Neuronal stem cell (in vitro differentiated cells): ENCODE measurements at places on chromosomes 13 and 19.

- no peak for DNase-seq
Measured at GRCh38 chr13:91362908-91363307, 15.4 kb downstream of the MIR17HG start.

GRCh38 chr19:38697641-38698071 is 46.6 kb downstream of the CAPN12 start:
- DNase-seq, result no peak

- no peak for DNase-seq
Measured at GRCh38 chr19:35736913-35737886, 5.1 kb downstream of the IGFLR1 start.

GRCh38 chr19:57338877-57339276 is 12.2 kb upstream of the ZNF304 start:
- DNase-seq, result no peak

- no peak for DNase-seq
Measured at GRCh38 chr19:9941671-9942070, 5.4 kb upstream of the OLFM2 start.

- DNase-seq, result no peak
Measured at GRCh38 chr13:43196086-43196621, 172.8 kb downstream of the DNAJC15 start.

DNA sequence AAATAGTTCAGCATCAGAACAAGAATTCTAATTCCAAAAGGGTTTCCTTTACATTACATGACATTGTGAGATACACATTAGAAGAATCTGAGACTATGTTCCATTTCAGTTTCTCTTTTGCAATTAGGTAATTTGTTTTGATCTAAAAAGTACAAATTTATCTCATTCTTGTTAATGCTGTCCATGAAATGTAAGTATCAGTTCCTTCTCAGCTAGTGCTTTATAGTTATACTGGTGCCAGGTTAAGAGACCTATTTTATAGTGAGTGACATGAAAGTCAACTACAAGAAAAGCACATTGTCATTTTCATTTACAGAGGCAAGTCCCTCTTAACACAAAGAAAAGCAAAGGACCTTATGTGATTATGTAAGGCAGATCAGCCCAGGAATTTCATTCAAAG is 43.9 kb downstream of the RCBTB2 start:
- no peak for DNase-seq

DNA sequence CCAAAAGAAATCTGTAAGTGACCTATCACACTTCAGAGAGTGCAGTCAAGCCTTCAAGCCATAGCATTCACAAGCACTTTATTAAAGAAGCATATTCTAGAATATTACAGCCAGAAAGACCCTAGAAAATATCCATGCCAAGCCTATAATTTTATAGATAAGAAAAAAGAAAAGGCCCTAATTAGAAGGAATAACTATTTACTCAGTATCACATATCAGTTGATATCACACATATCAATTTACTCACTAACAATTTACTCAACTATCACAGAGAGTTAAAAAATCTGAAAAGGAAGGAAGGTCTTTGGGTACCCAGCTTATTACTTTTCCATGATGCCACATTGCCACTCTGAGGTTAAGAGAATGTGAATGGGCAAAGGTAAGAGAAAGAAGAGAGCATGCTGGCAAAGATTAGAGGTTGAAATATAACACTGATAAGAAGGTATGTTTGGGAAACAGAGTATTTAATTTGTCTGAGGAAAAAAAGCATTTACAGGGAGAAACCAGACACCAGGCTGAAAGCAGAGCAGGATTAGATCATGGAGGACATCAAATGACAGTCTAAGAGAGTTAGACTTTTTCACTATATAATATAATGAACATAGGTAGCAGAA is 186.2 kb downstream of the VWA8 start:
- DNase-seq, result no peak

GRCh38 chr19:3668331-3669081 is 31.8 kb downstream of the PIP5K1C start:
- no peak for DNase-seq

GRCh38 chr13:113886561-113887112 is 22.8 kb upstream of the GAS6 start:
- no peak for DNase-seq

GRCh38 chr13:112696869-112697465 is 7.1 kb downstream of the ATP11A start:
- DNase-seq, result no peak

- DNase-seq, result no peak
Measured at GRCh38 chr19:17021793-17022590, 4.6 kb downstream of the CPAMD8 start.

DNA sequence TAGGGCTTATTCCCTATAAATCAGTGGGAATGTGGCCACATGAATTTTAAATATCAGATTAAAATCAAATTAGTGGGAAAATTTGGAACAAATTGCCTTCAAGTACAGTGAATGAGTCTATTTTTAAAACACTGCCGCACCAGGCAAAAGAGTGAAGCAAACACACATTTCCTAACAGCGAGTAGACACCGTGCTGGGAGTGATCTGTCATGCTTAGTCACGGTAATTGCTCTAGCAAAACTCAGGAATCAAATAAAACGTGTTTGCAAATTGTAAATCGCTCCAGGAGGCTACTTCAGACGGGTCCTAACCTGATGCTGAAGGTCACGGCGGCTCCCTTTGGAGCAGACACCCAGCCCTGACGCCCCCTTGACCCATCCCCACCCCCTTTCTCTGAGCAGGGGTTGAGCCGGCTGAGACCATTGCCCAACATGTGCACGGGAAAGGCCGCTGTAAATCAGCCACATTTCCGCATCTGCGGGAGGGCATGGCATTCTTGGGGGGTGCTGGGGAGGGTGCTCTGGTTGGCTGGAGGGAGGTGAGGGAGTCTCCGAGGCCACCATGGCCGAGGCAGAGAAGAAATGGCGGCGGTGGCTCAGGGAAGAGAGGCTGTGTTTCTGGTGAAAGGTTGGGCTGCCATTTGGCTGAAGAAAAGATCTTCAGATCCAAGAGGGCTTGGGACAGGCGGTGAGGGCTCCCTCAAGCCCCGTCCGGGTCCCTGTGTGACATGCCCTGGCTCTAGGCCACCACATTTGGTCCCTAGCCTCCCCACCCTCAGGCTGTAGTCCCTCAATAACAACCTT is 8.9 kb downstream of the CEBPA start:
- DNase-seq, result no peak

GRCh38 chr19:38569368-38569983 is 48.3 kb downstream of the MAP4K1 start:
- no peak for DNase-seq

GRCh38 chr13:98507282-98507797 is 69.6 kb downstream of the STK24 start:
- DNase-seq, result no peak

GRCh38 chr13:43489233-43489632 is 297.5 kb downstream of the ENOX1 start:
- DNase-seq, result no peak

DNA sequence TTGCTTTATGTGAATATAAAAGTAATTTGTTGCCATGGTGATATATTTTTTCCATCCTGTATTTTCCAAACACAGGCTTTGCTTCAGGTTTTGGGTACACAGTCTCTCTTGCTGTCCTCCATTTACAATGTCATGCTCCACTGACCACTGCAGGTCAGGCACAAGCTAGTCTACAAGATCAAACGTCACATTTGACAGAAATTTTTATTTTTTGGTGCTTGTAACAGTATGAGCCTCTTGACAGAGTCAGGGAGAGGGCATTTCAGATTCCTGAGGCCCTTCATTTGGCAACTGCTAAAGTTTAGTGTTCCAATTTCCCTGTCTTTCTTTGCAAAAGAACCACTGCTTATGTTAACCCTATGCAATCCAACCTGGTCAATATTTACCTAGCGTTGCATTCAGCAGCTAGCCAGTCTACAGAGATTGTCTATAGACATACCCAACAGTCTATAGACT is 175.0 kb downstream of the RFC3 start:
- no peak for DNase-seq

DNA sequence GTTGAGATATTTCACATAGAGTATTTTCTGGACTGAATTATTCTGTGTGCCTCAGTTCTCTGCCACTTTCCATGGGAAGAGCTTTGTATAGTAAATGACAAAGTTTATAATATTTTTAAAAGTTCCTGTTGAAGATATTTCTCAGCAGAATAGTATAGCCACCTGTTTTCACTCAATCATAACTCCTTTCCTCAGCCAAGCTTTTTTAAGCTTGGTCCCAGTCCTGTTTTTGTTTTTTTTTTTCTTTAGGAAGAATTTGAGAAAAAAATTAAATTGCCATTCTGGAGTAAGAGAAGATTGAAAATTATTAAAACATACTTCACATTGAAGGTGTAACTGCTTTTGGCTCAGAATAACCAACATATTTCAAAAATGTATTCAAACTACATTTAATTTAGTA is 55.5 kb downstream of the ENOX1 start:
- no peak for DNase-seq

GRCh38 chr19:14118165-14119051 is 846 bp upstream of the PRKACA start:
- DNase-seq, result peak; percentile 81

GRCh38 chr19:7505682-7506384 is 10.1 kb upstream of the ZNF358 start:
- DNase-seq, result no peak

DNA sequence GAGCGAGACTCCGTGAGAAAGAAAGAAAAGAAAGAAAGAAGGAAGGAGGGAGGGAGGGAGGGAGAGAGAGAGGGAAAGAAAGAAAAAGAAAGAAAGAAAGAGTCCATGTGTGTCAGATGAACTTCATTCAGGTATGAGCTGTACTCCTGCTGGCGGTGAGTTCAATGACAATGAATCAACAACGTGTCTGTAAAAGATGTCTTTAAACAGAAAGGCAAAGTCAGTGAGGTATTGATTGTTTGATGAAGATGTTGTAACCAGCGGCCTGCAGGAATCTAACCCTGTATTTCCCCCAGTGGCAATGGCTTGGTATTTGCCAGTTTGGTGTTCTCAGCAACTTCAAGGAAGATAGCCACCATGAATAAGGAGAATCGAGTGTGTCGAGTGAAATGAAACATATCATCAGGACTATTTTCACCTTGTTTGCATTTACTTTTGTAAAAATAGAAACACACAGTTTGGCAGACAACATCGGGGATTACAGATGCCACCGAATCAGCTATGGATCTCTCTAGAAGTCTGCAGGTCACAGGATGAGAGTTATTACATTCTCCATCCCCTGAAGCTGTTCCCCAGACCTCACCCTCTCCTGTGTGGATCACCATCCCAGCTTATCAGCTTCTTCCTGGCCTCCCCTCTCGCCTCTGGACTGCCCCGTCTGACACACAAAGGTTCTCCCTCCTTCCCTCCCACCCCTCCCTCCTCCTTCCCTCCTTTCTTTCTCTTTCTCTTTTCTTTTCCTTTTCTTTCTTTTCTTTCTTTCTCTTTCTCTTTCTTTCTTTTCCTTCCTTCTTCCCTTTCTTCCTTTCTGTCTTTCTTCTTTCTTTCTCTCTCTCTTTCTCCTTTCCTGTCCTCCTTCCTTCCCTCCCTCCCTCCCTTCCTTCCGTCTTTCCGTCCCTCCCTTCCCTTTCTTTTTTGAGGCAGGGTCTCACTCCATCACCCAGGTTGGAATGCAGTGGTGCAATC is 8.2 kb upstream of the SBK3 start:
- no peak for DNase-seq

DNA sequence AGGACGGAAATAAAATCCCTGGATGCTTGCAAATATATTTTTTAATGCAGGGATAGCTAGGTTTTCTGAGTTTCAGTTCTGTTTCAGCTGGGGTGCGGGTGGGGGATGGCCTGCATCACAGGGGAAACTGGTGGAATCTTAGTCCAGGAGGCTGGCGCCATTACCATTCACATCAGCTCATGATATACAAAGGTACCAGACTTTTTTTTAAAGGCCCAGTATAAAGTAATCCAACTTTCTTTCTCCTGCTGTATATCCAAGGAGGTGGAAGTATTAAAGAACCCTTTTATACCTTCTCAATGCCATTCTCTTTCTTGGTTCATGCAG is 343.8 kb downstream of the KCNRG start:
- no peak for DNase-seq

DNA sequence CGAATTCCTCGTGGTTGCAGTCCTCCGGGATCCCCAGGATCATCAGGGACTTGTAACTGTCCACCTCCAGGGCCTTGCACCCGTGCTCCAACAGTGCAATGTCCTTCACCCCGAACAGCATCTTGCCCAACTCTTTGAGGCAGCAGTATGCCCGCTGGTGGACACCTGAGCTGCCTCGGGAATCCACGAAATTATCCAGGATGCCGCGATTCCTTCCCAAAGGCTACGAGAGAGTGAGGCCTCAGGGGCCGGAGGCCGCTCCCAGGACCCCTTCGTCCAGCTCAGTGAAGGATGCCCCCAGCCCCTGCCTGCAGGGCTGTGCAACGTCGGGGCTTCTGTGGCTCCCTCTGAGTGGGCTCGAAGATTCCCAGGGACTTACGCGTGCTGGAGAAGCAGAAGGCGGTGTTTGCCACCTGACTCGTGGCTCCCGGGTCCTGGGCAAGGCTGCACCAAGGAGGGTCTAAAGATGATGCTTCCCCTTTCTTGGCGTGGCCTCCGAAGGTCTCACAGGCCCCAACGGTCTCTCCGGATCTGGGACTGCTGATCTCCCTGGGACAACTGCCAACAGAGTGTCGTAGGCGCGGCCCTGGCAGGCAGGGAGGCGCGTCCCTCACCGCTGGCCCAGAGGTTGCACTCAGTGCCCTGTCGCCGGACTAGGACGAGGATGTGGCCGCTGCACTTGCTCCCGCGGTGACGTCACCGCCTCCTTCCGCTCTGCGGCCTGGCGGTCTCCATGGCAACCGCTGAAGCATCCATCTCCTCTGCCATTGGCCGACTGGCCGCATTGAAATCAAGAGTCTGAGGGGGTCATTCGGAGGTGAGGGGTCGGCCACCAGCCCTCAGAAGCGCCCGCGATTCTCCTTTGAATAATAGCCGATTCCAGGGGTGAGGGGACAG is at the start of gene PNMA8C:
PNMA8C (minus strand) TSS at position 698 of the 897 bp plus-strand sequence; CDS start at position 121, 577 bp downstream.
- DNase-seq, result peak; percentile 89

GRCh38 chr13:33172400-33172799 is 113.2 kb downstream of the STARD13 start:
- no peak for DNase-seq

DNA sequence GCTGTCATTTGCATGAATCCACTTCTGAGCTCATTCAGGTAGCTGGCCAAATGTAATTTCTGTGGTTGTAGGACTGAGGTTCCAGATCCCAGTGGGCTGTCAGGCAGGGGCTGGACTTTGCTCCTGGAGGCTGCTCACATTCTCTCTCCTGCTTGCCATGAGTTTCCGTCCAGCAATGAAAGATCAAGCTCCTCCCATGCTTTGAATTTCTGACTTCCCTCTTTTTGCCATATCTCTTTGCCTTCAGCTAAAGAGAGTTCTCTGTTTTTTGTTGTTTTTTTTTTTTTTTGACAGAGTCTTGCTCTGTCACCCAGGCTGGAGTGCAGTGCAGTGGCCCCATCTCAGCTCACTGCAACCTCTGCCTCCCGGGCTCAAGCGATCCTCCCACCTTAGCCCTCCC is 76.9 kb downstream of the ING1 start:
- DNase-seq, result no peak

- DNase-seq, result no peak
Measured at GRCh38 chr13:46179491-46179908, 2.5 kb downstream of the LCP1 start.

DNA sequence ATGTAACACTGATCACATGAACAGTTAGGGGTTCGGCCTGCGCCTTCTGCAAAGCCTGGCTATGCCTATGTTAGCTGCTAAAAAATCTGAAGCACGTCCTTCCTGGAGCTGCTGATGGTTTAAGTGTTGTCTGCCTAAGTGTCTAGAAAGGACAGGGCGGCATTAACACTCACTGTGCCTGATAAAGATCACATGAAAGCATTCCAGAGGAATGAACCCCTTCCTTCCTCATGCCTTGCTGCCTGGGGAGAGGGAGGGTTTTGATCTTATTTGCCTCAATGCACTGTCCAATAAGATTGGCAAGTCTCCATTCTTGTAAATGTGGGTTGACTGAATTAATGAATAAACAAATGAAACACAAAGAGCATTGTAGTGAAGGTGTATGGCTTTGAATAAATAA is 5.2 kb downstream of the DOCK9 start:
- no peak for DNase-seq
